NCI-H1436 treated with DMSO at 0.1 percent for 48 hours (cell line): ENCODE measurements at places on chromosomes 6 and 20.

DNA sequence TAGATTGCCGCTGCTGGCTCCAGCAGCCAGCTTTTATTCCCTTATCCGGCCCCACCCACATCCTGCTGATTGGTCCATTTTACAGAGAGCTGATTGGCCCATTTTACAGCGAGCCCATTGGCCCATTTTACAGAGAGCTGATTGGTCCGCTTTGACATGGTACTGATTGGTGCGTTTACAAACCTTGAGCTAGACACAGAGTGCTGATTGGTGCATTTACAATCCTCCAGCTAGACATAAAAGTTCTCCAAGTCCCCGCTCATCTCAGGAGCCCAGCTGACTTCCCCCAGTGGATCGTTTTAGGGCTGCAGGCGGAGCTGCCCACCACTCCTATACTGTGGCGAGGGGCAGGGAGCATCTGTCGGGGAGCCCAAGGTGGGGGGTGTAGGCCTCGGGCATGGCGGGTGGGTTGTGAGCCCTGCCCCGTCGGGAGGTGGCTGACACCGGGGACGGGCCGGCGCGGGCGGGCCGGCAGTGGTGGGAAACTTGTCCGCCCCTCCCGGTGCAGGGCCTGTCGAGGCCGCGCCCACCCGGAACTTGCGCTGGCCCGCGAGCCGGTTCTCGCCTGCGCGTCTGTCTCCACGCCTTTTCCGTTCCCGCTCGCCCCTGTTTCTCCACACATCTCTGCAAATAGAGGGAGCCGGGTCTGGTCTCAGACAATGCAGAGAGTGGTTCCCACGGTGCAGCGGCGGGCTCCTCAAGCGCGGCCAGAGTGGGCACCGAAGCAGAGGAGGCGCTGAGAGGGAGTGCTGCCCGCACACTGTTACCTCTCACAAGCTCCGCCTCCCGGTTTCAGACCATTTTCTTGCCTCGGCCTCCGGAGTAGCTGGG is 86.1 kb upstream of the STMND1 start:
- DNase-seq: no peak

DNA sequence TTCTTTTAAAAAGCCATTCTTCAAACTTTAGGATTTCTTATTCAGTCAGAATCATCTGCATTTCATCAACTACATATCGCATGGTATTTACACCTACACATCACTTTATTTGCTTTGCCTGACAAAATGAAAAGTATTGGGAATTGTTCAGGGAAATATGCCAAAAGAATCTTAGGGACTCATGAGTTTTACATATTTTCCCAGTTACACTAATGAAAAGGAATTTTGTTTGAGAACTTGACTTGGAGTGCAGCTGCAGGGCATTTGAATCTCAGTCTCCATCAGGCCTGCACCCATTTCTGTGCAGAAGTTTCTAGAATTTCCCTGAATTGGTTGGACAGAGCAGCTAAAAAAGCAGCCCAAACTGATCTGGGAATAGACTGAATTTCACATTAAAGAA is 65.3 kb downstream of the MTHFD1L start:
- no peak for DNase-seq

DNA sequence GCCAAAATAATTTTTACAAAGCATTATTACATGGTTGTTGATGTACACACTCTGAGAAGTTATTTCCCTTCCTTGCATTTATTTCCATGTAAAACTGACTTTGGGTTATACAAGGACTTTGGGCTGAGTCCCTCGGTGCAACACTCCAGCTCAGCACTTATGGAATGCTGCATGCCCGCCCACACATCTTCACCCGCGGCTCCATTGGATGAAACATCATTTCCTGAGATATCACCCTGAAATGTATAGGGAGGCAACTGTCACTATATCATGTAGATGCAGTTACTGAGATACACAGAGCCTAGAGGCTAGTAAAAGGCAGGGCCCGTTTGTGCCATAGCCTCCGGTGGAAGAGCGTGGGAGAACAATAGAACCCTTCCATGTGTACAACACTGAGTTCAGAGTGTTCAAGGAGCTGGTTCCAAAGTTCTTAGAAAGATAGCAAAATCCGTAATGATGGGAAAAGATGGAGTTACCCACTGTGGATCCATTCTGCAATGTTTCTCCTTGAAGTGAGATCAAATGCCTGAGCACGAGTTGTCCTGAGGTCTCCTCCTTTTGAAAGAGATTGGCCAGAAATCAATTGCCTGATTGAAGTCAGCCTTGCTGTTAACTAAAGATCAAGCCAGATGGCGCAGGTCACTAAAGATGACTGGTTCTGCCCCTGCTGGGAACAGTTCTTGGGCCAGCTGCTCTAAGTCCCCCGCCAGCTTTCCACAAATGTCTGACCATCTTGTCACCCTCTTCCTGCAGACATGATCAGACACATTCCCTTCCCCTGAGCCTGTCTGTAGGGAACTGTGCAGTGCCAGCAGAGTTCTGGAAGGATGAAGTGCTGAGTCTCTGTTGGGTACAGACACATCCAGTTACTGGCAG is 100.9 kb upstream of the IYD start:
- DNase-seq: no peak

- DNase-seq: no peak
These were observed 23.6 kb upstream of the TGM6 start for GRCh38 chr20:2357114-2357513.

DNA sequence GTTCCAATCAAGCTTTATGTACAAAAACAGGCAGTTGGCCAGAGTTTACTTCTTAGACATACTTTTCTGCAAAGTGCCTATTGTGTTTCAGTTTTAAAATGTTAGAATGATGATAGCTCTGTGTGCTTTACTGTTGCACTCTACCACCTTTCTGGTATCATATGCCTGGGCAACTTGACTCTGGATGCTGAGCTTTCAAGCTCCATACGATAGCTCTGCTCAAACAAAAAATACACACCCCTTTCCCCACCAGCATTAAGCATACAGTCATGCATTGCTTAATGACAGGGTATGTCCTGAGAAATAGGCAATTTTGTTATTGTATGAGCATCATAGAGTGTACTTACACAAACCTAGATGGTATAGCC is 123.1 kb downstream of the RCAN2 start:
- no peak for DNase-seq

DNA sequence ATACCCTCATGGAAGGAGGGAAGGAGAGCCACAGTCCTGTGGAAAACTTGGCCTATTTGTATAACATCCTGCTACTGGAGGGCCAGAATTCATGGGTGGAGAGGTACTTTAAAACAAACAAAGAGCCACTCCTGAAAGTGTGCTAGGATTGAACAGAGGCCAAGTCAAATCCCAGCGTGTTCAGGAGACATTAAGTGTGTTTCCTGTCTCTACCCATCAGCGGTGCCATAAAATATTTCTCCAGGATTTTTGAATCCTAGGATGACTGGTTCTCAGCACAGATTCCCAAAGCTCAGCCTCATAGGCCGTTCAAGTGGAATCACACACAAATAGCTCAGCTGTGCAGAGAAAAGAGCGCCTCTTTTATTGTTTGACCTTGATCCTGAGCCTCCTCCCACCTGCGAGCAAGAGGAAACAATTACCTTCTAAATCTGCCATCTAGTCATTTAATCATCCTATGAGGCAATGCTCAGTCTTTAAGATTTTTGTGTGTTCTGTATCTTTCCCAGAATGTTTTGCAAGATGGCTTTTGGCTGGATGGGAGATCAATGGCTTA is 31.8 kb upstream of the RALGAPA2 start:
- peak; percentile 49 for DNase-seq

DNA sequence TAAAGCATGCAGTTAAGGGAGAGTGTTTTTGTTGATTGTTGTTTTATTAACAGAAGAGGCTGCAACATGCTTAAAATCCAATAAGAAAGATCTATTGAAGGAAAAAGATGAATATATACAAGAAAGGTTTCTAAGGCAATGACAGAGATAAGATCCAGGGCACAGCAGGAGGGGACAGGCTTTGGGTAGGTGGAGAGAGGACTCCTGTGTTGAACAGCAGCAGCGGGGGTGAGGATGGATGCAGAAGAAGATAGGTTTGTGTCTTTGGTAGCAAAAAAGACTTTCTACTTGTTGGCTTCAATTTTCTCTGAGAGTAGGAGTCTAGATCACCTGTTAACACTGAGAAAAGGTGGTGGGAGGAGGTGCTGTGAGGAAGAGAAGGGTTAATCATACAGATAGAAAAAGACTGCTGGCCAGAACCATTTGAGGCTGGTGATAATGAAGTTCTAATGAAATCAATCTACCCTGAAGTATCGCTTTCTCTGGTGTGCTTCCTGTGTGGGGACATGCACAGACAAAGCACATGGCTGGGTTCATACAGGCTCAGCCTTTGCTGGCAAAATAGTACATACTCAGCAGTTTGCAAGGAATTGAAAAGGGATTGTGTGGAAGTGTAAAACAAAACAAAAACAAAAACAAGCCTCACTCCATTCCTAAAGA is 17.2 kb upstream of the DST start:
- no peak for DNase-seq

- no peak for DNase-seq
These were observed 5.2 kb downstream of the MBOAT1 start for GRCh38 chr6:20207088-20207418.
